ENCODE measurements at places on chromosomes 12 and 14.

- DNase-seq, result no peak
Observed at GRCh38 chr12:93407054-93407962, 29.6 kb downstream of the NUDT4 start.

DNA sequence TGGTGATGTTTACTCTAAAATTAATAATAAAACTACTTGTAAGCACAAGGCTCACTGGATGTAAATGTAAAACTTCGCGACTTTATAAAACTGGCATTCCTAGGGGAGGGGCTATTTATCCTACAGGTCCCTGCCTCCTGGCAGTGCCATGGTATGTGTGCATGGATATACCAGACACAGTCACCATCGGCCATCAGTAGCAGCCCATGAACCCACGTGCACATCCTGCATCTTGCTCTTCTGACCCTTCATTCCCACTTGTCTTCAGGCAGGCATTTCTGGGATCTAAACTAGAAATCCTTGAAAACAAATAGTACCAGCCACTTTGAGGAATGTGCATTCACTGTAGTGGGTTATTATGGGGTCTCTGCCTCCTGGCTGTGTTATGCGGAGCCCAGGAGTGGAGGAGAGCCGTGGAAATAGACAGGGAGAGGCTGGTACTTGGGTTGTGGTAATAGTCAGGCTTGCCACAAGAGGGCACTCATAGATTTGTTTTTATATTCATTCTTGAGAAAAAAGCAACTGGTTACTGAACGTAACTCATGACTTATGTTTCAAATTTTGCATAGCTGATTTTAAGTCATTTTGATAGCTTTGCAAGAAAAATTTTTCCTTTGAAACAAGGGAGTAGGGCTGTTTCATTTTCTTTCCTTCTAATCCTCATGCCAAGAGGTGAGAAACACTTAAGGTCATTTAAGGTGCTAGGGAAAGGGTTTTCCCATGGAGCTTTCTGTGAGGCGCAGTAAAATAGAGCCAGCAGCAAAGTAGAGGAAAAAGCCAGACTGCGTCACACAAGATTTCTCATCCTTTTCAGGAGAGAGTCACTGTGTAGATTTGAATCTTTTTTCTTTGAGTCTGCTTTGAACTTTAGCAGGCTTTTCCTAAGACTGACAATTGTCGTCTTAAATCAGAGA lies 17.4 kb upstream of the GALNT16 start:
- DNase-seq, result peak; percentile 36

DNA sequence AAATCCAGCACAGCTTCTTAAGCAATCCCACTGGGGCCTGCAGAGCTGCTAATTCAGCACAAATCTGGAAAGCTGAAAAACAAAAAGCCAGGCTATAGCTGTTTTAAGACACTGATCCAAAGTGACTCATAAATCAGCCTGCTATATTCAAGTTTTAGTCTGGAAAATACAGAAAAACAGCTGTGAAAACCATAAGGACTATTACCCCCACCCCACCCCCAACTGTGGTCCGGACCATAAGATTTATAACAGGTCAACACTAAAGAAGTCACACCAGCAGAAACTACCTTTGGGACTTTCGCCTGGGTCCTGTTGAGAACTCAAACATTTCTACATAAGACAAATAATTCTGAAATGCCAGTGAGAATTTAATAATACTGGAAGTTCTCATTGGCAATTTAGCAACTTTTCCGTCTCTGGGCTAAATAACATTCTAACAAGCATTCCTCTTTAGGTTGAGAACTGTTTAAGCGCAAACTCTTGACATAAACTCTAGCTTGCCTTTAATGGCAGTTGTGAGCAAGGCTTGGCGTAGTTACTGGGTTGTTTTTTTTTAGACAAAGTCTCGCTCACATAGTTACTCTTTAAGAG lies 3.3 kb downstream of the LRIG3 start:
- DNase-seq, result no peak

- no peak for DNase-seq
Observed at GRCh38 chr12:29286081-29286790, 94.7 kb downstream of the ERGIC2 start.

DNA sequence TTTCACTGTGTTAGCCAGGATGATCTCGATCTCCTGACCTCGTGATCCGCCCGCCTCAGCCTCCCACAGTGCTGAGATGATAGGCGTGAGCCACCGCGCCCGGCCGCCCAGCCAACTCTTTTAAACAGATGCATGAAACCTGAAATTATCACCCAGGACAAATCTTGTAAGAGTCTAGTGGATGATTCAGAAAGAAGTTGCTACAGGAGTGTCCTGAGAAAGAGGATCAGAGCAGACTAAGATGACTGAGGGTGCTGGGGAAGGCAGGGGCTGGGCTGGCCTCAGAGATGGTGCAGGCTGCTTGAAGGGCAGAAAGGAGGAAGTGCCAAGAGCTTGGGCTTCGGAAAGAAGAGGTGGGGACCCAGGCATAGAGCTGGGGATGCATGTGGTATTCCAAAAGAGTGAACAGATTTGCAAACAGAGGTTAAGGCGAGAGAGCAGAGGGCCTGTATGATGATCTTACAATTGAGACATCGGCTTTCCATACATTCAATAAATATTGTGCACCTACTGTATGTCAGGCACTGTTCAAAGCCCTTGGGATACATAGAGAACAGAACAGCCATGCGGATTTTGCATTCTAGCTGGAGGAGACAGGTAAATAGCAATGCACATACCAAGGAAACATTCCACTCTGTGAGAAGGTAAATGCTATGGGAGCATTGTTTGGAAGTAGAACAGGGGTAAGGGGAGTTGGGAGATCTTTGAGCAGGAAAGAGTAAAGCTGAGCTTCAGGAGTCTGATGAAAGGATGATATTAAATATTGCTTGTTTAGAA lies 7.4 kb upstream of the CD9 start:
- DNase-seq, result no peak

DNA sequence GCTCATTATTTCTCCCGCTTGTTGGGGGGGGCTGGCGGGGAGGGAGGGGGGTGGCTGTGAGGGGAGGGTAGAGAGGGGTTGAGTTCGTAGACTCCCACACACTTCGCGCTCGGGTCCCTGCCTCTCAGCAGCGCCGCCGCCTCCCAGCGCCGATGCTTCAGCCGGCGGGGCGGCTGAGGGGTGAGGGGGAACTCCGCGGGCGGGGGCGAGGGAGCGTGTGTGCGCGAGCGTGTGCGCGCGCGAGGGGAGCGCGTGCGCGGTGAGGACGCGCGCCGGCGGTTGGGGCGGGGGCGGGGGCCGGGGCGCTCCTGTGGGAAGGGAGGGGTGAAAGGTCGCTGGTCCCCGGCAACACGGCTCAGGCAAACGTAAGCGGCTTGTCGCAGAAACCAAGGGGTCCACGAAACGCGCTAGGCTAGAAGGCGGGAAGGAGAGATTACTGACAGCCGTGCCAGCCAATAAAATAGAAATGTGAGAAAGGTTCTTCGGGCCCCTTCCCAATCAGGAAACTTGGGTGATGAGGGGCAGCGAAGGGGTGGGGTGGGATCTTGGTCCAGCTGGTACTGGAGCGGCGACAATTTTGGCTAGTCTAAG lies 343 bp upstream of the NOVA1 start:
- DNase-seq, result no peak

DNA sequence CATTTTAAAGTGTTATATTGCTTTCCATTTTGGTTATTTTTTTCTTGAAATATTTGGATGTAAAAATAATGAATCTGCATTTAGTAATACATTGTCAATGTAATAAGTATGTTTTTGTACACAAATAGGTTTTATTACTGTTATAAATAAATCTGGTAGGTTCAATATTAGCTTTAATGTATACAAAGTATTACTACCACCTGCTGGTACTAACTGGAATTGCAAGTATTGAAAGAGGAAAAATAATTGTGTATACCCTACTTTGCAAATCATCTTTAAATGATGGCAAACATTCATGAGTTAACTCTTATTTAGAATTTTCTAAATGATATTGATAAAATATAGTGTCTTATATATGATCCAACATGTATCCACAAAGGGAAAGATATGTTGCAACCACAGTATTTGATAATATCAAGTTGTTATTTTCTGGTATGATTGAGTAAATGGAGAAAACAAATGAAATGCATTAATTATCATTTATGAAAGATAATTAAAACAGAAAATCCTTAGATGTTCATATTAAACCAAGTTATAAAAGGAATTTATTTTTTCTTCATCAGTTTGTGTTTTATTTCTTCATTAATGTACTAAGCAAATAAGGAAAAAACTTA lies 3.2 kb downstream of the OR4K2 start:
- DNase-seq, result no peak

DNA sequence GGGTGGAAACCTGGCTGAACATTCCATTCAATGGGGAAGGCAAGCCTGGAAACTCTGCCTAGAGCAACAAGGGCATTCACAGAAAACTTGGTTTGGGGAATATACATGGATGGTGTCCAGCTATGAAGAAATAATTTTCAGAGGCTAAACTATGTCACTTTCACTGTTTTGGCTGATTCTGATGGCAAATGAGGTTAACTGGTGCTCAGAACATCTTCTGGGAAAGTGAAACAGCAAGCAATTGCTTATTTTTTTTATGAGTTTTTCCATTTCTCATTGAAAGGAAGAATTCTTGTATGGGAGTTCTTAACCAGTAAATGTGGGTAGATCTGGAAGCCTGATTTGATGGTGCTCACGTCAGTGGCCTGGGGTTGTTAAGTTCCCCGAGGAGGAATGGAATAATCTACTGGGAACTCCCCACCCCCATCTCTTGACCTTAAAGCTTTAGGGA lies 132.8 kb upstream of the BTG1 start:
- no peak for DNase-seq

GRCh38 chr14:51957950-51958349 lies 31.4 kb upstream of the RTRAF start:
- DNase-seq, result no peak

- no peak for DNase-seq
Observed at GRCh38 chr14:21902561-21903181, 229.1 kb upstream of the OR4E1 start.

DNA sequence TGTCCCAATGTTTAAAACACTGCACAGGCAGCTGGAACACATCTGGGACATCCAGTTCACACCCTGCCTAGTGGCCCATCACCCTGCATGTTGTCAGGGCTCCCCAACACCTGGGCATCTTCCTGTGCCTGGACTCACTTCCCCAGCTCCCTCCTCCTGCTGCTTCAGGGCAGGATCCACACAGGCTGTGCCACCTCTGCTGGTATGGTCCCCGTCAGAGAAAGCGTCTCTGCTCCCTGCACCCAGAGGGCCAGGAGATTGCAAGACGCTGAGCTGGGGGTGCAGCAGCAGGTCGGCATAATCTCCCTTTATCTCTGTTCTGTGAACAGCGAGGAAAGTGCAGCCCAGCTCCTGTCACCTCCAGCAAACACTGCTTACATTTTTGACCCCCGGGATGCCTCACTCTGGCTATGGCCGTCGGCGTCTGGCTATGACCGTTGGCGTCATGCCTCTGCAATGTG lies 124.3 kb downstream of the ADGRD1 start:
- DNase-seq, result no peak

GRCh38 chr14:69559581-69560011 lies 15.1 kb downstream of the CCDC177 start:
- DNase-seq, result no peak

GRCh38 chr12:24741216-24741615 lies 207.7 kb downstream of the BCAT1 start:
- DNase-seq, result no peak

DNA sequence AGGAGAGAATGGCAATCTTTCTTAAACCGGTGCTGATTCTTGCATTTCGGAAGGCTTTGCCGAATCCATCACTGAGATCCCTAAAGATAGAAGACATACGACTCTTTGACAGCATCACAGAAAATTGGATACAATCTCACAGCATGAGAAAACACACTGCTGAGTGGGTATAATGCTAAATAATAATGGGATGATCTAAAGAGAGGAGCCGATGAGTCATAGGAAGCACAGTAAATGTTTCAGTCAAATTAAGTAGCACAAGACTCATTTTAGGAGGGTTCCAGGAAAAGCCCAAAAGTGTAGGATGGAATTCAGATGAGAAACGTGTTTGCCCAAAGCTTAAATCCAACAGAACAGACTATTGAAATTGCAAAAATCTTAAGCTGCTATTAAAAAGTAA lies 81.7 kb downstream of the CPNE8 start:
- no peak for DNase-seq

DNA sequence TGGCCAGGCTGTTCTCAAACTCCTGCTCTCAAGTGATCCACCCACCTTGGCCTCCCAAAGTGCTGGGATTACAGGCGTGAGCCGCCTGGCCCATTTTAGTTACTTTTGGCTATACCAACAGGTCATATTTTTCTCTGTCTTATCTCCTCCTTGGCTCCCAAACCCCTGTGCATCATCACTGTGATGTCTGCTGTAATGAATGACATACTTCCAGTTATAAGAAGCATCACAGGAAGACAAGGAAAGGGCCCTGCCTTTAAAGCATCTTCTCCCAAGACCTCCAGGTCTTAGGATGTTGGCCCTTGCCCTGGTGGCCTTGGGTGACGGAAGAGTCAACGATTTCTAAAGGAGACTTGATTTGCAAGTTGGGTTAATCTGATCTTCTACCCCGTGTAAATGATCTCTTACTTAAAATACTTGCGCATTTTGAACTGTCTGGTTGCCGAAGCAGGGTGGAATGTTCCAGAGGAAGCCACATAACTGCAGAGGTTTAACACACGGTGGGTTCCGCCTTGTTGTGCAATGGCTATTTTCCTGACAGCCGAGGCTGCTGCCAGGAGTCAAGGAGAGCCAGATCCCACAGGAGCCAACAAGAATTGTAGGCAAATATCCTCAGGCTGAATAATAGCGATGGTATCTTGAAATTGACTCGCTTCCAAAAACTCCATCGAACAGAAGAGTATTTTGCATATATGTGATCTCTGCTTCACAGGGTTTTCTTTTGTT lies 55.7 kb upstream of the PLXNC1 start:
- DNase-seq, result no peak

- no peak for DNase-seq
Observed at GRCh38 chr12:116116650-116117424, 160.7 kb downstream of the MED13L start.

GRCh38 chr12:50686976-50687375 lies 76.9 kb upstream of the ATF1 start:
- no peak for DNase-seq

GRCh38 chr14:104973135-104973384 lies 5.1 kb downstream of the AHNAK2 start:
- DNase-seq, result no peak

- DNase-seq, result no peak
Observed at GRCh38 chr12:57380300-57380699, 50.5 kb downstream of the R3HDM2 start.

DNA sequence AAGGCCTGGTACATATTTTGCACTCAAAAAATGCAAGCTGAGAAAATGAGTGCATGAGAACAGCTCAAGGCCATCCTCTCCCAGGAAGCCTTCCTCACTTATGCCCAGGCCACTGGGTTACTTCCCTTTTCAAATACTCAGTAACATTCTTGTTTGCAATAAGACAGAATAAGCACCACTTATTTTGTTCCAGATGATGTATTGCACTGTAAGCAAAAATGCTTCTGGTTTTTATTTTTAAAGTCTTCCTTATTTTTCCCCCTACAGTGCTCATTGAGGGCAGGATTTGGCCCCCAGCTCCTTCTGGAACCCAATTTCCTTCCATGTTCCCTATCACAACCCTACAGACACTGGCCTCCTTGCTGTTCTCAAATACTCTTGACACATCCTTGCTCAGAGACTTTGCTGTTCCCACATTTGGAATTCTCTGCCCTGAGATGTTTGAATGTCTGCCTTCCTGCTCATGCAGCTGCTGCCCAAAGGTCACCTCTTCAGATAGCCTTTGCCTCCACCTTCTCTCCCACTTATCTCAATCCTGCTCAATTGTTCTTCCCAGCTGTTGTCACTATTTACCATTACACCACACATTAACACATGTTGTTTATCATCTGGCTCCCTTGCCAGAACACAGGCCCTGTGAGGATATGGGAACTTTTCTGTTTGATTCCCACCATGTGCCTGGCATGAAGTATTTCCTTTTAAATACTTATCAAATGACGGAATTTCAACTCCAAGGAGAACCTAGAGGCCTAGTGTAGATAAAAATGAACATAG lies 49.9 kb downstream of the IFNG start:
- DNase-seq, result no peak
